ENCODE measurements at places on chromosomes 6 and 20.

- no peak for DNase-seq
Observed at GRCh38 chr6:57254055-57254717, 32.1 kb upstream of the RAB23 start.

GRCh38 chr6:42482174-42482573 is 30.4 kb upstream of the TRERF1 start:
- DNase-seq: no peak

GRCh38 chr6:140849456-140849855 is 1283.3 kb upstream of the GJE1 start:
- DNase-seq: no peak

DNA sequence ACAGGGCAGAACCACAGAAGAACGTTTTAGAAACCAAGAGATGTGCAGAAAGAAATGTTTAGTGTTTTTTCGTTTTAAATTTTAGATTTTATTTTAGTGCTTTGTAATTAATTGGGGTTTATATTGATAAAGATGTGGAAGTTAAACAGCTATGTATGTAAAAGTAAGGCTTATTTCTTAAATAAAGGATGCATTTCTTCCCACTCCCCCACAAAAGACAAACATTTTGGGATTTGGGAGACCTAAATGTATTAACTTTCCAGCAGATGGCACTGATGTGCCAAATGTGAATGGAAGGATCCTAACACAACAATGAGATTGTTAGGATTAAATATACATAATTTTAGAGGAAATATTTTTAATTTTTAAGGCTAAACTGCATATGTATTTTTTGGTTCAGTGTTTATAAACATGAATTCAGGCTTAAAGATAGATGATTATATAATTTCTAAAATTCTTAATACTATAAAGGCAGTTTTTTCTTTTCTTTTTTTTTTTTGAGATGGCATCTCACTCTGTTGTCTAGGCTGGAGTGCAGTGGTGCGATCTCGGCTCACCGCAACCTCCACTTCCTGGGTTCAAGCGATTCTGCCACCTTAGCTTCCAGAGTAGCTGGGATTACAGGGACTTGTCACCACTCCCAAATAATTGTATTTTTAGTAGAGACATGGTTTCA is 12.0 kb downstream of the PFDN4 start:
- no peak for DNase-seq

DNA sequence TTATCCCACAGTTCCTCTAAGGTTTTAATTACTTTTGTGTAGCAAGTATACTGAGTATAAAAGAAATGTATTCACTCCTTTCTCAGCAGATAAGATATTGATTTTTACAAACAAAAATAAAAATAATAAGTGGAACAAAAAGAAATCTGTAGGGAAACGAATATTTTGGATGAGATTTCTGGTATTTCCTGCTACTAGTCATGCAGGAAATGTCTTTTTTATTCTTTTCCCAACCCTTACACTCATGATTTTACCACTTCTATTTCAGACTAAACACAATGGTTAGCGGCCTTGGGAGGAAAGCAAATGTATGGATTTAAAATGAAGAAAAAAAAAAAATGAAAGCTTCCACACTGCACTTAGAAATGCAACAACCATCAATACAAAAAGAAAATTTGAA is 580.5 kb upstream of the MARCKS start:
- no peak for DNase-seq

DNA sequence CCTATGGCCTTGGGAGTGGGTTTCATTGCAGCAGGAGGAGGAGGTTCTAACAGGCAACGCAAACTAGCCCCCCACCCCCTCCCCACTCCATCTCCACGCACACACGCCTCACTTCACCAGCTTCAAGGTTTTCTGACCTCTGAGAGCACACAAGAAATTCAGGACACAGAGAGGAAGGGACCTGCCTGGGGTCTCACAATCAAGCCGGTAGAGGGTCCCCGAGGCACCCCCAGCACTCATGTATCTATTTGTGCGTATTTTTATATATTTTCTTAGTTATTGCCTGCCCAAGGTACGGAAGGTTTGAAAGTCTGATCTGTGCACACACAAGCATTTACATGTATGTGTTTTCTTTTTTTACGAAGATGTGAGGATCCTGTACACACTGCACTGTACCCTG is 16.9 kb downstream of the MDFI start:
- no peak for DNase-seq

DNA sequence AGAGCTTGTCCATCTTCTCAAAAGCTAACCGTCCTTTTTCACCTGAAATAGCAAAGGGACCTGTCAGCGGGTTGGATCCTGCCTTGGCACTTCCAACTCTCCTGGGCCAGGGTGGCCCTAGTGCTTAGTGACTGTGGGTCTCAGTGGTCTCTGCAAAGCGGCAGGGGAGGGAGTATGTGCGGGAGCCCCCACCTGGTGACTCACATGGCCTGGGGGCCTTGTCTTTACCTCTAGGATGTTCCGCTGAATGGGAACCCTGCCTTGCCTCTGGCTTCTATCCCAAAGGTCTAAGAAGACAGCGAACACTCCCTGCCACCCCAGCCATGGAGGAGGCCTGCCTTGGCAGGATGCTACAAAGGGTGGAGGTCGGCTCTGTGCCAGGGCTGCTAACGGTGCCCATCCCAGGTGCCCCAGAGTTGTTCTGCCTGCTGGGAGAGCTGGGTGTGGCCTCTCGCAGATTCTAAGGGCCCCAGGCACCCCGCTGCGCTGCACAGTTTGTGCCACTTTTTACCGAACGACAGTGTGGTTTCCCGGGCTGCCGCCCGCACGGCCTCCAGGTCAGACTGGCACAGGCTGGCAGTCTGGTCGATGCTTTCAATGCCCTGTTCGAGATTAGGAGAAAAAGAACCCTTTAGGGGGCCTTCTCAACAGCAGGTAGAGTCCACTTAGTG is 77.2 kb downstream of the PTPN1 start:
- DNase-seq: no peak

DNA sequence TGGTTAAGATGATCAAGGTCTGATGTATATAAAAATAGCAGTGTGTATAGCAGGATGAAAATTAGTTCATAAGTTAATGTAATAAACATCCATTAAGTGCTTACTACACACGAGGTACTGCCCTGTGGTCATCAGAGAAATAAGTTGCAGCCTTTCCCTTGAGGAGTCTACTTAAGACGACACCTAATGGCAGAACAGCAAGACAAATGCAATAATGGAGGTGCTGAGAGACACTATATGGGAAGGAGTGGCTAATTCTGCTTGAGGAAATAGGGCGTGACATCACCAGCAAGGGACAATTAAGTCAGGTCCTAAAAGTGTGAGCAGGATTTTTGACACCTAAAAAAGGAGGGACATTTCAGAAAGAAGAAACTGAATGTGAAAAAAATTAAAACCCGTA is 75.2 kb downstream of the BACH2 start:
- DNase-seq: no peak

GRCh38 chr6:132414761-132415160 is 13.5 kb upstream of the MOXD1 start:
- DNase-seq: no peak

DNA sequence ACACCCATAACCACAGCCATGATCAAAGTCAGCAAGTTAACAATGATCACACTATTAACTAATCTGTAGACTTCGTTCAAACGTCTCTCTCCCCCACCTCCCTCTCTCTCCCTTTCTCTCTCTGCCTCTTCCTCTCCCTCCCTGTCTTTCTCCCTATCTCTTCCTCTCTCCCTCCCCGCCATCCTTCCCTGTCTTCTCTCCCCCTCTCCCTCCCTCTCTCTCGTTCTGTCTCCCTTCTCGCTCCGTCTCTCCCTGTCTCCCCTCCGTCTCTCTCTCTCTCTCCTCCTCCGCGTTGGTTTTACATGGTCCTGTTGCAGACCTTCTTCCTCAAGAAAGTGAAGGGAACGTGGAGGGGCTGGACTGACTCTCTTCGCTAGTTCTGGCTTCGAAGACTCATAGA is 308.9 kb upstream of the FOXQ1 start:
- DNase-seq: no peak

Measured in omental fat pad (tissue), 4 donors.